Neural progenitor cell (in vitro differentiated cells): ENCODE measurements at places on chromosomes 3 and 15.

GRCh38 chr3:47527952-47528725, 14.6 kb upstream of the ELP6 start:
- no peak for DNase-seq

DNA sequence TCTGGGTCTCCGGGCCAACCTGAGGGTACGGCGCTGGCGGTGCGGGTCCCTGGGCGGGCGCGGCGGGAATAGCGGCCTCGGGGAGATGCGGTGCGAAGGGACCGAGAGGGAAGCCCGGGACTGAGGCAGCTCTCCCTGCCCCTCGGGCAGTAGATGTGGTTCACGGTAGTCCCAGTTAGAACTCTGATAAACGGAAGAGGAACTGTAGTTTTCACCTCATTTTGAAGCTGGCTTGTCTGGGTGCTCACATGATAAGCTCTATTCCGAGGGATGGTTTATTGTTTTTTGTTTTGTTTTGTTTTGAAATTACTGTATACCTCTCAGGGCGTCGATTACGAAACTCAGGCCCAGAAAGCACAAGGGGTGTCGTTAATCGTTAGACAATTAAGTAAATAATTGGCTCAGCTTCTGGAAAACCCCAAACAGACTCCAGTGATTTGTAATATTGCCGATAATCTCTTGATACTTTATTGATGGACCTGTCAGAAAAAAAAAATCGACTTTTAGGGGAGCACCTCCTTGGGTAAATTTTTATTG, 413 bp downstream of the NUSAP1 start:
- DNase-seq: no peak

DNA sequence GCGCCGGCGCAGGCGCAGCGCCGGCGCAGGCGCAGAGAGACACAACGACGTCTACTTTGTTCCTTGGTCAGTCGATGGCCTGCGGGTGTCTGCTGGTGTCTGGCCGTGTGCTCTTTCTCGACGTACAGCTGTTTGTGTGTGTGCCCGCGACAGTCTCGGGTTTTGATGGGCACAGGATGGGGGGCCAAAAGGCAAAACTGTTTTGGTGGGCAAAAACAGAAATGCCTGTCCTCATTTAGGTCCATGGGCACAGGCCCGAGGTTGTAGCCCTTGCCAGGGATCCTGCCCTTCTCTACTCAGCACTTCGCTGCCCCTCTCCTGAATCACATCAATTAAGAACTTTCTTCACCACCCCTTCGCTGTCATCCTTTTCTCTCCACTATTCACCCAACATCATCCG, 184.8 kb upstream of the CHL1 start:
- peak; percentile 34 for DNase-seq

- DNase-seq: peak; percentile 52
Measured at GRCh38 chr3:63617391-63617790, 35.1 kb upstream of the SNTN start.

DNA sequence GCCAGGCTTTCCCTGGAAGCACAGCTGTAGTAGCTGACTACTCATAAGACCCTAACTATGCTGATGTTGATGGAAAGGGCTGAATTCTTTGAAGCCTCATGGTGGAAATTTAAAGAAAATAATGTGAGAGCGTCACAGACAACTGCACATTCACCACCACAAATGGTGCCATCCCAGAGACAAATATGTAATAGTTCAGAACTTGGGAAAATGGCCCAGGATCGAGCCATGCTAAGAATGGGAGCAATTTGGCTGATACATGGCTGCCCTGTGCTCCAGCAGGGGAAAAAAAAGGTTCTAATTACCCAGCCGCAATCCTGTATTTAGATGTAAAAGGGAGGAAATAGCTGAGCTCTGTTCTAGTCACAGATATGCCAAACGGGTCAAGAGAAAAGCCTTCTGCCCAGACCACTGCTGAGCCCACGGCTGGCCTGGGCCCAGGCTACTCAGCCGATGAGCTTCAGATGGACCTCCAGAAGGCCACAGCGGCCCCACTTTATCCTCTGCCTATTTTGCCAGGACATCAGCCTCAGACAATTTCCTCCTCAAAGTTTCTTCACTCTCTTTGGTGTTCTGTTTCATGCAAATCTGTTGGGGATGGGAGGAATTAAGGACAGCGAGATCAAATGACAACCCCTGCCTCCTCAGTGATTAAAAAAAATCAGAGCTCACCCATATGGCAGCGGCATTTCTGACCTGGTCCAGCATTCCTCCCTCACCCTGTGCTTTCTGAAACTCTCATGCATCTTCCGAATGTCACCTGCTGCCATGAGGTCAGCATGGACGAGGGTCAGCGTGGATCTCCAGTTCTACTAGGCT, 54.5 kb upstream of the MEX3B start:
- peak; percentile 15 for DNase-seq

DNA sequence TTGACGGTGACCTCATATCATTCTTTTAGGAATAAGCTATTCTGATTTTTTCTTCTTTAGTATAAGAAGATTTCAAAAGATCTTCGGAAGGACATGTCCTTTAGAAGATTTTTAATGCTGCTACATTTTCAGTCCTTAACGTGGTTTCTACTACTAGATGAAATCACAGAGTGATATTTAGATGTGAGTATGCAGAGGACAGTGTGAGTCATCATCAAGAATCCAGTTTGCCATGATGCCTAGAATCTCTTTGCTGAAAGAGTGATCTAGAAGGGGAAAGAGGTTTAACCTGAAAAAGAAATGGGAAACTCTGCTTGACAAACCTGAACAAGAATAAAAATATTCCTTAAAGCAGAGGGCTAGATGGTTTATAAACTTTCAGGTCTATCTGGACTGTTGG, 43.2 kb downstream of the SLC7A14 start:
- DNase-seq: no peak

DNA sequence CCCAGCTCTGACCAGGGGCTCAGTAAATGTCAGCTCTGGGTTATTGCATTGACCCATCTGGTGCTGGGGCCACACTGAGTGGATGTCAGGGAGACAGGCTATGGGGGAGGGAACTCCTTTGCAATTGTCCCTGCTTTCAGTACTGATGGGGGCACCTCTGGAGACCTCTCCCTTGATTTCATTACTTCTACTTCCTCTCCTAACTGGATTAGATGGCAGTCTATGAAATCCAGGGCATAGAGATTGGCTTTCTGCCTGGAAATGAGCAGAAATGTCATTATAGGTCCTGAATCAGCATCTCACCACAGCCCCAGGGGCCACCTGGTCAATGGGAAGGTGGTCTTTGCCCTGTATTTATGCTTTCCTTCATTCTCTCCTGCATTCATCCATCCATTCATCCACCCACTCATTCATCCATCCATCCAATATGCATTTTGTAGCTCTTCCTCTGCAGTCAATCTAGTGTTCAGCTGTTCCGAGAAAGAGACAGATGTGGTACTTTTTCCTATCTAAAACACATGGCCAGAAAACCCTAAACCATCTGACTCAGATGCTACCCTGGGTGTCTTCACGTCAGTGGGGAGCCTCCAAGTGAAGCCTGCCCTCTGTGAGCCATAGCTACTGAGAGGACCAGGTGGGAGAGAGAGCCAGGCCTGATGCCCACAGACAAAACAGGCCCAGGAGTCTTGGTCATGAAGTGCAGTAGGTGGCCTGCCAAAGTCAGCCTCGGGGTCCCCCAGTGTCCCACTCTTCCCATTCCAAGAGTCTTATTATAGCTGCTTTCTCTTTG, 57.1 kb downstream of the CCDC33 start:
- no peak for DNase-seq
